Right ventricle myocardium inferior (tissue), 1 donor: ENCODE measurements at places on chromosomes 1 and 21. TPM values are rescaled to one million over a fixed set of nuclear protein-coding genes. Genes with fewer than 3 reads are reported as not detected.

GRCh38 chr1:179969962-179970361 lies 15.4 kb downstream of the CEP350 start:
- DNase-seq = no peak

GRCh38 chr1:101420406-101420805 lies 183.6 kb downstream of the S1PR1 start:
- no peak for DNase-seq

- no peak for DNase-seq
These were observed 7.8 kb downstream of the TBX19 start for GRCh38 chr1:168288311-168289052.

- DNase-seq = no peak
These were observed 61.2 kb upstream of the DPH5 start for GRCh38 chr1:101086783-101087182.

DNA sequence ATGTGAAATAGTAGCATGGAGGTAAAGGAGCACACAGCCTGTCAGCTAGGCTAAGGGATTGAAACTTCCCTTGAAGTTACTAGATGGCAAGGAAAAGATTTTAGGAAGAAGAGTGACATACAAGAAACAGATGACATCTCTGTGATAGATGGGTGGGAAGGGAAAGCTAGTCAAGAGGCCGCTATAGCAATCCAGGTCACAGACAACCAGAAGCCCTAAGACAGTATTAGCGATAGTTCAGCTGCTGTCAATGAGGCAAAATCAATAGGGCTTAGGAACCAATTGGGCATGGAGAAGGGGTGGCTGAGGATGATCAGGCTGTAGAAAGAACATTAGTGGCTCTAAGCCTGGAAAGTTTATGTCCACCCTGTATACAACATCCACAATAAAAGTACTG lies 111.1 kb downstream of the GLUL start:
- no peak for DNase-seq

DNA sequence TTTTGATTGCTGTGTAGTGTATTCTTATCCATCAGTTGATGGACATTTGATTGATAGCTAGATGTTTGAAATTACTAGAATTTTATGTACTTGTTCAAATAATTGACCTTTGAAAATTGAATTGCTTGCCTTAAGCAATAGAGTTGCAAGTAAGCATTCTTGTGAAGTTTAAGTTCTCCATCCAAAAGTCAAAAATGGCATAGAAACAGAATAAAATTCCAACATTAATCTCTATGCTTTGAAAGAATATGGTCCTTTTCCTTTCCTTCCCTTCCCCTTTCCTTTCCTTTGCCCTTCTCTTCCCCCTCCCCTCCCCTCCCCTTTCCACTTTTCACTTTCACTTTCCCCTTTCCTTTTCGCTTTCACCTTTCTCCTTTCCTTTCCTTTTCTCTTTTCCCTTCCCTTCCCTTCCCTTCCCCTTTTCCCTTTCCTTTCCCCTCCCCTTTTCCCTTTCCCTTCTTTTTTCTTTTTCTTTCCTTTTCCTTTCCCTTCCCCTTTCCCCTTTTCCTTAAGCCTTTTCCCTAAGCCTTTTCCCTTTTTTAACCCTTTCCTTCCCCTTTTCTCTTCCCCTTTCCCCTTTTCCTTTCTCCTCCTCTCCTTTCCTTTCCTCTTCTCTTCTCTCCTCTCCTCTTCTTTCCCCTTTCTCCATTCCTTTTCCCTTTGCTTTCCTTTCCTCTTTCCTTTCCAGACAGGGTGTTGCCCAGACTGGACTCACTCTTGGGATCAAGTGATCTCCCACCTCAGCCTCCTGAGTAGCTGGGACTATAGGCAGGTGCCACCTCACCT lies 67.4 kb downstream of the SASS6 start:
- DNase-seq = no peak

DNA sequence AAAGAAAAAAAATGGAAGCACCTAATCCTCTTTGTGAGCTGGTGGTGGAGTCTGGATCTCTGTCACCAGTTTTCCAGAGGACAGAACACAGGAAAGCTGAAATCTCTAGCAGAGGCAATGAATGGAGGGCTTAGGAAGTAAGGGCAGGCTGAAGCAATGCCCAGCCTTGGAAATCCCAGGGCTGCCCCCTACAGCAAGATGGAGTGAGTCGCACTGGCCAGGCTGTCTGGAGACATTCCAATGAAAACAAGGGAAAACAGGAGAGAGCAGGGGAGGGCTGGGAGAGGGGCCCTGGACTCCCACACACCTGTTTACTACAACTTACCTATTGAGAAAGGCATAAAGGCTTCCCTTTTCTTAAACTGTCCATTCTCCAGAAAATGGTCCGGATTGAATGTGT lies 25.9 kb downstream of the CYP2J2 start:
- no peak for DNase-seq

- DNase-seq = no peak
These were observed 85.7 kb downstream of the ITPKB start for GRCh38 chr1:226653311-226653921.

Gene KANK4
- 0.95 TPM for total RNA-seq

GRCh38 chr1:110412576-110412975 lies 5.1 kb upstream of the LAMTOR5 start:
- DNase-seq = peak; percentile 79

DNA sequence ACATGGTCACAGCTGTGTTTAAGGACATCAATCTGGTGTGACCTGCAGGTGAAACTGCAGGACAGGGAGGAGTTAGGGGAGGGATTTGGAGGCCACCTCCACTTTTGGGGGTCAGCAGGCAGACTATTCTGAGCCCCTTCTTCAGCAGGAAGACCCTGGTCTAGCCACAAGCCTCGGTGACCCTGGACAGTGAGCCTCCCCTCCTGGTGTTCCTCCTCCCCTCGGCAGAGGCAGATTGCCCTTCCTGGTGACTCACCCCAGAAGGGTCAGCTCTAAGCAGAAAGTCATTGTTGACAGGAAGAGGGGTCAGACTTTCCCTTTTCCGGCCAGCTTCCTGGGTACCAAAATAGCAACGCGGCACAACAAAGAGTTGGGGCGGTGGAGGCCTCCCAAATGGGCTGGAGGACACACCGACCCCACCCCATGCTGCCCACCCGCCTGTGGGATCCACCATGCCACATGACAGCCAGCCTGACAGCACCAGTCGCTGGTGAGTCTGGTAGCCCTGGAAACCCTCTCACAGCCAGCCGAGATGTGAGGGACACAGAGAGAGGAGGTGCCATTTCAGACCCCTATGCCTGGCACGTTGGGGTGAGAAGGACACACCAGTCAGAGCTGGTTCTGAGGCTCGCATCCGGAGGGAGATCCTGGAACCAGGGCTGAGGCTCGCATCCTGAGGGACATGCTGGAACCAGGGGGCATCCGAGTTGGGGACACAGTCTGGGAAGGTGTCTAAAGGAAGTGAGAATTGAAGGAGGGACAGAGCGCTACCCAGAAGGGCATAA lies 14.7 kb upstream of the CSF1 start:
- no peak for DNase-seq

GRCh38 chr1:29315262-29315661 lies 78.9 kb downstream of the PTPRU start:
- no peak for DNase-seq

Gene OR2L5
- total RNA-seq = not detected

- DNase-seq = peak; percentile 83
These were observed at the start of gene CD34 for GRCh38 chr1:207910591-207911354. Gene CD34, minus strand, starts transcription at chr1:207911125. Its CDS starts 45 bp downstream, at chr1:207911080.
